ENCODE measurements at places on chromosomes 1 and 21.

DNA sequence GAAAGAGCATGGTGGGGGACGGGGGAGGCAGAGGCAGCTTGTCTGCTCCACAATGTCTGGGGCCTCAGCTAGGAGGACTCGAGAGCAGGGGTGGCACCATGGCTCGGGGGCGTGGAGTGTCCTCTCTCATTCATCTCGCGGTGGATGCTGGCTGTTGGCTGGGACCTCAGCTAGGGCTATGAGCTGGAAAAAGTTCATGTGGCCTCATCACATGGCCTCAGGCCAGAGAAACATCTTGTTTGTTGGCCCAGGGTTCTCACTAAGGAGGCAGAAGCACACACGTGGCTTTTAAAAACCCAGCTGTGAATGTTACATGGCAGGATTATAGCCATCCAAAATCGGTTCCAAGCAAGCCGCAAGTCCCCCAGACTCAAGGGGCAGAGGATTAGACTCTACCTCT lies 6.2 kb upstream of the CENPS start:
- DNase-seq, result no peak

DNA sequence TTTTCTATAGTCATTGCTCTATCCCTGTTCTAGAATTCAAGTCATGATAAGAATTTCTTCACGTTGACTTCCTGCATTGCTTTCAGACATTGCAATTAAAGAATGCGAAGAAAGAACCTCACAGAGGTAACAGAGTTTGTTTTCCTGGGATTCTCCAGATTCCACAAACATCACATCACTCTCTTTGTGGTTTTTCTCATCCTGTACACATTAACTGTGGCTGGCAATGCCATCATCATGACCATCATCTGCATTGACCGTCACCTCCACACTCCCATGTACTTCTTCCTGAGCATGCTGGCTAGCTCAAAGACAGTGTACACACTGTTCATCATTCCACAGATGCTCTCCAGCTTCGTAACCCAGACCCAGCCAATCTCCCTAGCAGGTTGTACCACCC lies 10.6 kb downstream of the APCS start:
- DNase-seq, result peak; percentile 99

- DNase-seq, result no peak
These were observed 17.5 kb upstream of the ZFP69B start for GRCh38 chr1:40432644-40433390.

DNA sequence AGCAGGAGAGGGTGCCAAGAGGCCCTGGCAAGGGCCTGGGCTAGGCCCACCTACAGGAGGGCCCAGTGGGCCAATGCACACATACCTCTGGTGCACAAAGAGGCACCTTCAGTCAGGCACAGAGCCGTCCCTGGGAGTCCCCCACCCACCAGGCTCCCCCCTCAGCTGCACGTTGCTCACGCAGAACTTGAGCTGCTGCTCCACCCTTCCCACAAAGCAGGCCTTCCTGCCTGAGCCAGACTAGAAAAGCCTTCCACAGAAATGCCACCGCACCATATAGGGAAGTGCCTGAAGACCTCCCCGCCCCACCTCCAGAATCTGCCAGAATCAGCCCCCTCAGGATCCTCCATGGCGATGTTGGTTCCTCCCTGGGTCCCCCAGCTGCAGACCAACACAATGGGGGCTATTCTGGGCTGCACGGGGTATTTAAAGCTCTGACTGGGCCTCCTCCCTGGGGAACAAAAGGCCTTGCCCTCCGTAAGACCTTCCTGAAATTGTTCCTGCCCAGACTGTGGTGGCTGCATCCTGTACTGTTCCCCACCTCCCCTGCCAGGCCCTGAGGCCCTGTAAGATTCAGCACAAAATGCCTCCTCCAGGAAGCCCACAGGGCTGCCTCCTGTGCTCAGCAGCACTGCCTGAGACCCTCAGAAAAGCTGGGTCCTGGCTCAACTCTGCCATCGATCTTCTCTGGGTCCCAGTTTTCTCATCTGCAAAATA lies 27.2 kb downstream of the HSPG2 start:
- DNase-seq, result no peak

DNA sequence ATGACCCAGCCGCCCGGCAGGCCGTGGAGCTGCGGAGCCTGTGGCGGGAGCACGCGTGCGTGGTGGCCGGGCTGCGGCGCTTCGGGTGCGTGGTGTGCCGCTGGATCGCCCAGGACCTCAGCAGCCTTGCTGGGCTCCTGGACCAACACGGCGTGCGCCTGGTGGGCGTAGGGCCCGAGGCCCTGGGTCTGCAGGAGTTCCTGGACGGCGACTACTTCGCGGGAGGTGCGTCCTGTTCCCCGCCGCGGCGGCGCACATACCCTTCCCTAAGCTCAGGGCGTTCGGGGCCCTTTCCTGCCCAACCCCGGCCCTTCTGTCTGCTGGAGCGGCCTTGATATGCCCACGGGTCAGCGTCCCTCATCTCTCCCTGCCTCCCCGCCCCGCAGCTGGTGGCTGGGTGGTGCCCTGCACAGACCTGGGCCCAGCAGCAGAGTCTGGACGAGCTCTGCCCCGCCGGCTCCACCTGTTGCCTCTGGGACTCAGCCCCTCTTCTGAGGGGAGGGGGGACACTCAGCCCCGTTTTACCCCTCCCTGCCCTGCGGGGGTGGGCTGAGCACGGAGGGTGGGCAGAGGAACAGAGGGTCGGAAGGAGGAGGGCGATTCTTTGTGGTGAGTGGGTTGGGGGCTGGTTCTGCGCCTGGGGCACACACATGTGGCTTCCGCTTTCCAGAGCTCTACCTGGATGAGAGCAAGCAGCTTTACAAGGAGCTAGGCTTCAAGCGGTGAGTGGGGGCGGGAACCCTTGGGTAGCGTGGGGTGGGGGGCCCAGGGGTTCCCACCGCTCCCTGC lies 688 bp downstream of the PRXL2B start:
- DNase-seq, result peak; percentile 39

DNA sequence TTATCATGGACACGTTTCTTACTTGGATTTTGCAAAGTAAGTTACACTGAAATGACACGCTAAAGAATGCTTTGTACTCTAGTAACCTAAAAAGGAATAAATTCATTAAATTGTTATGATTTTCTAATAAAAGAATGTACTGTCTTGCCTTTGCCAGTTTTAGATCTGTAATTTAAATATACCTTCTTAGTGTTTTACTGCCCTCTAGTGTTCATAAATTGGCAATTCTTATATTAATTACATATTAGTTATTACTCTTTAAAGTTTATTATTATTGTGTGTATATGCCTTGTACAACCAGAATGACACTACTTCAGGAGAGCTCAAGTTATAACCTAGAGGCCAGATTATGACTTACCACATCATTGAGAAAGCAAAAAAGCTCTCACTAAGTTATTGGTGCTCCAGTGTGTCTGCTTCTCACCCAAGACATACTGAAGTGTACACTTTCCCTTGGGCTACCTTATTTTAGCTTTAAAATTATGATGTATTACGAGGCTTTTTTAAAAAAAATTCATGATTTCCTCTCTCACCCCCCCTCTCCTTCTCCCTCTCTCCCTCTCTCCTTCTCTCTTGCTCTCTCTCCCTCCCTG lies 169.9 kb downstream of the HS2ST1 start:
- DNase-seq, result peak; percentile 49

GRCh38 chr1:183461350-183461749 lies 10.9 kb upstream of the SMG7 start:
- DNase-seq, result peak; percentile 43

DNA sequence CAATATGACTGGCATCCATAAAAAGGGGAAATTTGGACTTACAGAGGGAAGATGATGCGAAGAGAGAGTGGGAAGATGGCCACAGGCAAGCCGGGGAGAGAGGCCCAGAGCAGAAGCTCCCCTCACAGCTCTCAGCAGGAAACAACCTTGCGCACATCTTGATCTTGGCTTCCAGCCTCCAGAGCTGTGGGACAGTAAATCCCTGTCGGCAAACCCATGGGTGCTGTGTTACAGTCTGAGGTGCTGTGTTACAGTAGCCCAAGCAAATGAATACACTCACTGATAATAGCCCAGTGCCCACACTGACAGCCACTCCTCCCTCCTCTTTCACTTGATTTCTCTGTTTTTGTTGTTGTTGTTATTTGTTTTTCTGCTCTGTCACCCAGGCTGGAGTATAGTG lies 22.4 kb downstream of the CDCA8 start:
- no peak for DNase-seq

GRCh38 chr1:228754646-228755268 lies 19.5 kb downstream of the RHOU start:
- no peak for DNase-seq
